Activated T-helper 9 cell treated with anti-CD3 and anti-CD28 coated beads, Interleukin-2, amount 50 U/mL, for 16 hours (primary cell): ENCODE measurements at places on chromosomes 7 and 10.

DNA sequence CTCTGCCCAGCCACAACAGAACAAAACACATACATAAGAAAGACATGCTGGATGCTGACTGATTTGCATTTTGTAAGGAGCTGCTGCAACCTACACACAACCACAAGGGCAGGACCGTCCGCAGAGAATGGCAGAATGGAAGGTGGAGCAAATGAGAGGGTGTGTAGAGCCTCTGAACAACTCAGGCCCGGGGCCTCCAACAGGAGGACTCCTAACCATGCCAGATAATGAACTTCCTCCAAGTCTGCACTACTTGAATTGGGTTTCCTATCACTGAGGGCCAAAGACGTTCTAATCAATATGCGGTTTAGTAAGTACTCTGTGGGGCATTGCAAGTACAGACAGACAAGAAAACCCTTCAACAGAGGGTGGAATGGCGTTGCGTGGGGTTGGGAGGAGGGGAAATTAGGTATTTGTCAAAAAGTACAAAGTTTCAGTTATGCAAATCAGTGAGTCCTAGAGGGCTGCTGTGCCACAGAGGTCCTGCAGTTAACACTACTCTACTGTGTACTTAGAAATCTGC, 14.6 kb downstream of the VOPP1 start:
- no peak for DNase-seq

- peak; percentile 49 for DNase-seq
Observed at GRCh38 chr10:132616170-132616995, 78.8 kb downstream of the INPP5A start.

DNA sequence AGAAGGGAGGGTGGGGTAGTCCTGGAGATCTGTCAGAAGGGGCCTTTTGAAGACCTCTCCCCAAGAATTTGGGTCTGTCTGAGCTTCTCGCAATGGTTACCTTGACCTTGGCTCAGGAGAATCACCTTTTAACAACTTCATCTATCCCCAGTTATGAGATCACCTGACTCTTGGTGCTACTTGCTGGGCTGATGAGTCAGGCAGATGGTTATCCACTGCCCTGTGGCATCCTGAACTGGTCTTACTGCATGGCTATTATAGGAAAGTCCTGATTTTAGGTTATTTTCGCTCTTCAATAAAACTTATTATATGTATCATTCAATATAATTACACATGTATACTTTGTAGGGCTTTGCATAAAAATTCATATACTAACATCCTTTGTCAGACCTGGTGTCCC, 274.7 kb downstream of the GFRA1 start:
- DNase-seq: no peak

- DNase-seq: no peak
Observed at GRCh38 chr10:102773986-102774385, 30.2 kb downstream of the WBP1L start.

GRCh38 chr7:98562871-98563495, 54.1 kb upstream of the NPTX2 start:
- DNase-seq: no peak

DNA sequence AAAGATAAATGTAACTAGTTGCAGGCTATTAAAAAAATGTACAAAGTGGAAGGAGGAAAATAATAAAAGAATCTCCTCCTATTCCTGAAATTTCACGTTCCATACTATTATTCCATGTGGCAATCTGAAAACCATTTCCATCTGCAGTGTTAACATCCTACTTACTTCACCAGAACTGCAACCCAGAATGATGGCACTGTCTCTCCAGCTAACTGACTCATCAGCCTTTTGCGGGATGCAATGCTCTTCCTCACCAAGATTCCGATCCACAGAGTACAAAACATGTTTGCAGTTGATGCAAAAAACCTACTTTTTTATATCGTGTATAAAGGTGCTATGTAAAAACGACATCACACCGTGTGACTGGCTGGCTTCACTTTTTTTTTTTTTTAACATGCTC, 50.8 kb downstream of the ESYT2 start:
- DNase-seq: no peak

- no peak for DNase-seq
Observed at GRCh38 chr7:43437001-43437400, 145.9 kb upstream of the STK17A start.

GRCh38 chr7:73840715-73841379, 1.5 kb downstream of the METTL27 start:
- no peak for DNase-seq

- DNase-seq: no peak
Observed at GRCh38 chr10:43691485-43691884, 42.8 kb upstream of the ZNF32 start.

- DNase-seq: no peak
Observed at GRCh38 chr10:29358010-29358616, 69.2 kb downstream of the LYZL1 start.

DNA sequence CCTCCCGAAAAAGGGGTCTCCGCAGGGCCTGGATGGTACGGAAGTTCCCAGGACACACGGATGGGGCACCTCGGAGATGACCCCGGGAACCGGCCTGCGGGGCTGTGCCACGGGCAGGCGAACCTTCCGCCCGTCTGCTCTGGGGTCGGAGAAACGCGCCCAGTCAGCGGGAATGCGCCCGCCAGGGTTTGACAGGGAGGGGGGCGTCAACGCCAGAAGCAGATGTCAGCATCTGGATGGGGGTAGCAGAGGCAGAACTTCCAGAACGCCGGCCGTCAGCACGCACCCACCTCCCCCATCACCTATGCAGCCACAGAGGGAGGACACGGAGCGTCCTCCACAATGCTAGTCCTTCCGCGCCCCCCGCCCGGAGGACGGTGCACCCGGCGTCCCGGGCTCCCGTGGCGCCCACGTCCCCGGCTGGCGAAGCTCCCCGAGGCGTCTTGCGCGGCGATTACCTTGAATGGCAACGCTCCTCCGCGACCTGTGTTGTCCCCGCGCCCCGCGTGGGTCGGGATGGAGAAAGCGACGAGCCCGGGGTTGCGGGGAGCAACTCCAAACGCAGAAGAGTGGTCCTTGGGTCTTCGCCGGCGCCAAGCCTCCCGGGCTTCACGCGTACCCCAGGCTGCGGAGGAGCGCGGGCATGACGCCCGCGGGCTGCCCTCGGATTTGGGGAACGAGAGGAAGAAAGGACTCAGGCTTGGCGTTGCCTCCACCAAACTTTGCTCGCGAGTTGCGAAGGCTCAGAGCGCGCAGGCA, 561 bp downstream of the FGFR2 start:
- no peak for DNase-seq

DNA sequence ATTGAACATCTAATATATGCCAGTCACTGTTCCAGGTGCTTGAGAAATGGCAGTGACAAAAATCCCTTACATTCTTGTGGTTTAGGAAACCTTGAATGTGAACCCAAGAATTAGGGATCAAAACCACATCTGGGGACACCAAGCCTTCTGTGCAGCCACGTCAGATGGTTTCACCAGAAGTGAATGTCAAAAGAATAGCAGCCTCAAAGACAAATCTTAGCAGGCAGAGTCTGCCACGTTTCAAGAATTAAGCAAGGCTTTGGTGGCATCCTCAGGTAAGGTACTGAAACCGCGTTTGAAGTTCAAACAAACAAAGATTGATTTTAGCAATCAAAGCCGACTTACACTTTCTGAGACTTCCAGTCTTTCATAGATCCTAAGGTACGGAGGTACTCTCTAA, 225.5 kb upstream of the GNAI1 start:
- no peak for DNase-seq

GRCh38 chr7:49643736-49644135, 129.7 kb upstream of the VWC2 start:
- no peak for DNase-seq

GRCh38 chr10:79246606-79247275, 100.5 kb upstream of the PPIF start:
- no peak for DNase-seq

DNA sequence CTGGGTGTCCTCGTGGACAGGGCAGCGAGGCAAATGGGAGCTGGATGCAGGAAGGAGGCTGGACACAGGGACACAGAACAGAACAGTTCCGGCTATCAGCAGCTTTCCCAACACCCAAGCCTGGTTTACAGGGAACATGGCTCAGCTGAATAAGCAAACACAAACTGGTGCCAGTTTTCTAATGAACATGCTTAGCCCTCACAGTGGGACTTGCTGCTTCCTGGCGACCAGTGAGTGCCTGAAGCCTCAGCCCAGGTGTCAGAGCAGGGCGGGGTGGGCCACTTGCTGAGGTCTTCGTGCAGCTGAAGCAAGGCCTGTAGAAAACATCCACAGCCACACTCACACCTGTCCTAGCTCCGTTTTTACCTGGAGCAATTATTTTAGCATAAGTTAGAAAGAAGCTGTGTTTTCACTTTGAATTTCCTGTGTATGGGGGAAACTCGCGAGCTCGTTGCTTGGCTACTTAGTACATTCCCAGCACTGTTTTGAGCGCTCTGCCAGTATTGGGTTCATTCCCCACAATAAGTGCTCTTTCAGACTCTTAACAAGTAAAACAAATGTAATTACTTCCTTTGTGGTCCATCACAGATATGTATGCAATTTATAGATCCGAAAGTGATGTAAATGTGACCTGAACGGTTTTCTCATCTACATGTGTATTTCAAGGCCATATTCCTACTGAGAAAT, 261.2 kb upstream of the SHH start:
- no peak for DNase-seq

DNA sequence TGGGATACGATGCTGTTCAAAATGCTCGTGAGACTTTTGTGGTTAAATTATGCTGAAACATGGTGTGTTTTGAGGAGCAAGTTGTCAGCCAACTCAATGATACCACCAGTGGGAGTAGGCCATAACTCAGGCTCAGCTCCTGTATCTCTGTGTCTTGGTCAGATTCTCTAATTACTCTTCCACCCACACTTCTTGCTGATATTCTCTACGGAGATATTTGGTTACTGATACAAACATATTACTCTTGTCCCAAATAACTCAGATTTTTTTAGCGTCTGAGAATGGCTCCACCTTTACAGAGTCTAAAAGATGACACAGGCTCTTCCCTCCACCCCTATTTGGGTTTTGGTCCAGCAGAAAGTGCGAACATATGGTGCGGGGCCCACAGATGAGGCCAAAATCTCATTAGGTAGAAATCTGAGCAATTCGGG, 168.9 kb downstream of the PKD1L1 start:
- no peak for DNase-seq

DNA sequence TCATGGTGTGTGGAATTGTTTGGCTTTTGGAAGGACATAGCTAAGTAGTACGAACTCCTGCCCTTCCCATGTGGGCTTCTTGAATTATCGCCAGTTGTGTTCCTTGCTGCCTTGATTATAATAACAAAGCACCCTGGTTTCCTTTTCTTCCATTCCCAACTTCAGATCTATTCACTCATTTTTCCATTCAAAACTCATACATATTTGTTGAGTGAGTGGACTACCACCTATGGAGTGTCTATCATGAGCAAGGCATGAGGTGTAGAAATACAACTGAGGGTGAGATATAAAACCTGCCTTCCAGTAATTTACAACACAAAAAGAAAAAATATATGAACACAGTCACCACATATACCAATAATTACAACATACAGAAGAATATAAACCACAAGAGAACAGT, 4.9 kb upstream of the COL17A1 start:
- no peak for DNase-seq

DNA sequence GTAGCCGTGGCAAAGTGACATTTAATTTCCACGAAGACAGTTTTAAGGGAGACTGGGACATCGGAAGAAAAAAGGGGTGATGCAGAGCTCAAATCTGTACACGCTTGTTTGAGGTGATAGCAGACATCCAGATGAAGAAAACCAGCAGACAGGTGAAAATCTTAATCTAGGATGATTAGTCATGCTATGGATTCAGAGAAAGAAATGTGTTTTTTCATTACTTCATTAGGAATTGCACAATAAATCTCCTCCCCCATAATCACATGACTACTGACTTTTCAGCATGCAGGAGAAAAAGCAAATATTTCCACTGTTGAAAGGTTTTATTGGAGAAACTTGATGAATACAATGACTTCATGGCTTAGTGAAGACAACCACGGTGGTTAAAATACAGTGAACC, 2.5 kb downstream of the NUDT5 start:
- no peak for DNase-seq

DNA sequence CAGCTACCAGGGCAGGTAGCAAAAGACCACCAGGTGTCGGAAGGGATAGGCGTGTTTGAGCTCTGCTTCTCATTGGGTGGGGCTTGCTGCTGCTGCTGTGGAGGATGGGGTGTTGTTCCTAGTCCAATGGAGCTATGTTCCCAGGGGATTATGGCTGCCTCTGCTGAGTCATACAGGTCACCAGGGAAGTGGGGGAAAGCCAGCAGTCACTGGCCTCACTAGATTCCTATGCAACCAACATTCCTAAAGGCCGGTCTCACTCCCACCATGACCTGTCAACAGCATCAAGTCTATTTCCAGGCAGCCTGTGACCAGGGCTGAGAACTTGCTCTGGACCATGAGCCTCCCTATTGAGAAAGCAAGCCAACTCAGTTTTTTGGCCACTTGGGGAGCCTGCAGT, 1160.8 kb downstream of the REEP3 start:
- no peak for DNase-seq

- DNase-seq: no peak
Observed at GRCh38 chr7:158676171-158676840, 28.3 kb downstream of the NCAPG2 start.

DNA sequence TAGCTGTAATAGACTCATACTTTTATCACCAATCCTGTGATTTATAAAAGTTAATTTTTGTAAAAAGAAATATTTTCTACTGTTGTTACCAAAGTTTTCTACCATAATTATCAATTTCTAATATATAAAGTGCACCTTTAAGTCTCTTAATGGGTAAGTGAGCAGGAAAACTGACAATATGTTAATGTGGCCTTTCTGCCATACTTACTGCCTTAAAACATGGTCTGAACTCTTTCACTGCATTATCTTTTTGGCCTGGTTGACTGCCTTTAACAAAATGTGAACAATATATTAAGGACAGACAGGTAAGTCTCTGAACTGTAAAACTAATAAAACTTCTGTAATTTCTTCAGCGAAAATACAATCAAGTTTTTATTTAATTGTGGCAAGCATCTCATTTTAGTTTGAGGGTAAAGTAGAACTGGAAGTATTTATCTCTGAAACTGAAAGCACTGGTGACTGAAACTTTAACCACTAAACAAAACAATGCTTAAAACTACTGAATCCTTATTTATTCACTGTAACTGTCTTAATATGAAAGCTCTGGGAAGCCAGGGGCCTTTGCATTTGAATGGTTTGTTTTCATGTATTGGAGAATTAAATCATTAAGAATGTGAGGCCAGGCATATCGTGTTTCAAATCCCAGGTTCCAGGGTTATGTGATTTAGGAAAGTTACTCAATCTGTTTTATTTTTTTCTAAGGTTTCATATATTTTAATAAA, 948.8 kb upstream of the POT1 start:
- DNase-seq: no peak

GRCh38 chr10:113585949-113586348, 33.1 kb downstream of the HABP2 start:
- DNase-seq: no peak

- no peak for DNase-seq
Observed at GRCh38 chr10:69279110-69279509, 814 bp downstream of the HK1 start.

GRCh38 chr7:137476937-137477336, 133.4 kb upstream of the PTN start:
- DNase-seq: no peak
